GM23338 (cell line): ENCODE measurements at places on chromosomes 6 and 20. TPM values are rescaled to one million over a fixed set of nuclear protein-coding genes. Genes with fewer than 3 reads are reported as not detected.
A peak's percentile ranks its signal among the peaks of the same experiment; 100 is the strongest.

LST1 gene
- total RNA-seq = not detected in 2 replicates

- no peak for DNase-seq
These were observed 281.0 kb downstream of the CDC5L start for GRCh38 chr6:44668391-44668930.

- DNase-seq = no peak
These were observed 49.2 kb upstream of the ATXN1 start for GRCh38 chr6:16810411-16810810.

GRCh38 chr6:33450434-33450833 lies 3.9 kb upstream of the ZBTB9 start:
- no peak for DNase-seq

UNC93A gene
- 0.28 TPM in 1 of 2 replicates, not detected in the other for total RNA-seq

GRCh38 chr20:7375905-7376304 lies 564.4 kb downstream of the HAO1 start:
- peak; percentile 44 for DNase-seq

DNA sequence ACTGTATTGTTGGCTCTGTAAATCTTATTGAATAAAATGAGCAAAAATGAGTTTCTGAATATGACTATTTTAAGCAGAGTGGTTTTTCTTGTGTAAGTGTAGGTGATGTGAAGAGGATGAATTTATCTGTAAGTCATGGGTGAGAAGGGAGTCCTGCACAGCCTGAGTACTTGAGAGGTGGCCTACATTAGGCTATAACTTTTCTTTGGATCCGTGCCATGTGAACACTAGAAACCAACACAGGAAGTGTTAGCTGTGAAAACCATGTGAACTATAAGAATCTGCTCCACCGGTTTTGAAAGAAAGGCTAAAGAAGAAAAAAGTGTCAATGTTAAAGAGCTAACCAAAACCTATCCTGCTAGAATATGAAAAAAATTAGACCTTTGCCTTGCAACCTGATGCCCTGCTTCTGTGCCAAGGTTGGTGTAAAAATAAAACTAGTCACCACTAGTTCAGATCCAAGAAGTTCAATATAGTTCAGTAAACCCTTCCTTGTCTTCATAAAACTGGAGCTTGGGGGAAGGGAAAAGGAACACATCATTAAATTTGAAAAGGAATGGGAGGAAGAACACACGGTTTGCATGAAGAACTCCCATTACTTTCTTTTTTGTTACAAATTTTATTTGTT lies 21.3 kb downstream of the PLCB1 start:
- no peak for DNase-seq

DNA sequence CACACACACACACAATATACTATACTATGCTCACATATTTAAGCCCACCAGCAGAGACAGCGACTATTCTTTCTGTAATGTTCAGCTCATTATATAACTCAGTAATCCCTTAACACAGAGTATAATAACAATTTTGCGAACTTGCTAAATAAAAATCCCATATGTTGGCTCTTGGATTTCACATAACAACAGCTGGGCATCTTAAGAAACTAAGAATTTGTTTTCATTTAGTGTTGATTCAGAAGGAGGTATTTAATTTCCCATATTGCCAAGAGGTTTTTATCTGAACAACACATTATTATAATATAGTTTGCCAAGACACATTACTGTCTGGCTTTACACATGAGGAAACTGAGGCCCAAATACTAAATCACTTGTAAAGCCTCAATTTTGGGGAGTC lies 7.4 kb downstream of the ECT2L start:
- DNase-seq = no peak

GSS gene
- 47.5 and 63.3 TPM in 2 replicates for total RNA-seq

MACROD2 gene
- total RNA-seq = 2.0 and 2.8 TPM in 2 replicates
